ENCODE measurements at places on chromosomes 11 and 22. TPM values are rescaled to one million over a fixed set of nuclear protein-coding genes. Genes with fewer than 3 reads are reported as not detected.

FAM180B gene
- 0.26 TPM for total RNA-seq

GSTT2 gene
- total RNA-seq: not detected

DNA sequence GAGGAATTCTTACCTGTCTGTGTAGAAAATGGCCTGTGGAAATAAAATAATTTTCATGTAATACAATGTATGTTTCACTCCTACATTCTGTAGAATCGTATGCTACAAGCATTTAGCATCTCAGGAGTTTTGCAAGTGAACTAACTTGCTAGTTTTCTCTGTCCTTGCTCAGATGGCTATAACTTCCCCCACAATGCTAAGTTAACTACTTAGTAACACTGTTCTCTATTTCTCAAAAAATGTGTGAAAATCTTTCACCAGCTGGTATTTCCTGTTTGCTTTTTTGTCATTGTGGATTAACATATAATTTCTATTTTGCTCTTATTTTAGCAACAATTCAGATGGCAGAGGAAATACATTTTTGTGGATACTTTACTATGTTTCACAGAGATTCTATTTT is 4.4 kb downstream of the OR4S2 start:
- no peak for DNase-seq

GRCh38 chr11:71532036-71532610 is 5.1 kb downstream of the KRTAP5-7 start:
- DNase-seq: no peak

DNA sequence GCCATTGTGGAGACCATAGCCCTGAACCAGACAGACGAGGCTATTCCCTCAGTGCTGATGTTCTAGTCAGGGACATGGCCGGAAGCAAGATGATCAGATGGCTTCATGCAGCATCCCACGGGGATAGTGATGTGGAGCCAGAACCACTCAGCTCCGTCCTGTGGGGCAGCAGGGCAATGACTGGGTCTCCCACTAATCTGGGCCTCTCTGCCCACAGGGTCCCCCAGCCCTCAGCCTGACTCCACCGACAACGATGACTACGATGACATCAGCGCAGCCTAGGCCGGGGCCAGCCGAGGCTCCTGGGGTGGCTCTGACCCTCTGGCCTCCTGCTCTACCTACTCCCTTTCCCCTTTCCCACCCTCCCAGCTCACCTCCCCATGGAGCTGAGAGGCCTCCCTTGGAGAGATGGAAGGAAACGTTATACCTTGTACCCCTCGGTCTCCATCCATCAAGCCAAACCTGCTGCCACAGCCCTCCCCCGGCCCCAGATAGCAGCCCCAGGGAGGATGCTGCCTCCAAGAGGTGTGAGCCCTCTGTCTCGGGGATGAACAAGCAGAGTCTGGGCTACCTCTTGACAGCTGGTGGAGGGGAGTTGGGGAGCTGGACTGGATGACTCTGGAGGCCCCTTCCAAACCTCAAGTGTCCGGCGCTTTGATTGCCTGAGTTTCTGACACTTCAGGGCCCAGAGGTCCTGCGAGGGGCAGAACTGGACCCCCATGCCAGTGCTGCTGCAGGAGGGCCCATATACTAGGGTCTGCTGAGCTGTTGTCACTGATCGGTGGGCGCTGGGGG is 47.8 kb downstream of the CD6 start:
- no peak for DNase-seq

GRCh38 chr11:88799771-88800500 is 265.8 kb downstream of the GRM5 start:
- no peak for DNase-seq

DNA sequence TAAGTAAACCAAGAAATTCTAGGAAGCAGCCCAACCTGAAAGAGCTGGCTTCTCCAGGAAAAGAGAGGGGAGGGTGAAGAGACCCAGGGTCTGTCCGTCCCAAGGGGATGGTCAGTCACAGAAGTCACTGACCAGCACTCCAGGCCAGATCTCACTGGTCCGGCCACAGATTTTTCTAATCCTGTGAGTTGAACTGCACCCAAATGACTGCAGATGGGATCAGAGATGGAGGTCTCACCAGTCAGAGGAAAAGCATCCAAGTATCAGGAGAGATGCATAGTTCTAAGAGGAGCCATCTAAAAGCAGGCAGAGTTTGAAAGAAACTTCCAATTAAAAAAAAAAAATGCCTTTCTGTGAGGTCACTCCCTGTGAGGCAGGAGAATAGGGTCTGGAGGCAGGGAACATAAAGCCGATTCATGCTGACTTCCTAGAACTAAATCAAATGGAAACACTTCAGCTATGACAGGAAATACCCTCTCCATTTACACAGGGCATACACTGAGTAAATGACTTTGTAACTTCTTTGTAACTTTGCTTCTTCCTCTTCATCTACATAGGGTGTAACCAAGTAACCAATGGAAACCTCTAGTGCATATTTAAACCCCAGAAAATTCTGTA is 144.5 kb downstream of the CCDC34 start:
- no peak for DNase-seq
